Cerebellum (tissue), 4 donors: ENCODE measurements at places on chromosomes 5 and 9. TPM values are rescaled to one million over a fixed set of nuclear protein-coding genes. Genes with fewer than 3 reads are reported as not detected.

The WNK2 gene
- total RNA-seq, result 47.4 TPM

The SLC6A7 gene
- 5.9 TPM for total RNA-seq

The FOXD4L3 gene
- total RNA-seq, result not detected

The GNAQ gene
- 186 TPM for total RNA-seq

The MRPS27 gene
- total RNA-seq, result 56.3 TPM
